ENCODE measurements at places on chromosomes 3 and 15.

GRCh38 chr15:64828985-64829384 lies 3.5 kb upstream of the PIF1 start:
- no peak for DNase-seq

DNA sequence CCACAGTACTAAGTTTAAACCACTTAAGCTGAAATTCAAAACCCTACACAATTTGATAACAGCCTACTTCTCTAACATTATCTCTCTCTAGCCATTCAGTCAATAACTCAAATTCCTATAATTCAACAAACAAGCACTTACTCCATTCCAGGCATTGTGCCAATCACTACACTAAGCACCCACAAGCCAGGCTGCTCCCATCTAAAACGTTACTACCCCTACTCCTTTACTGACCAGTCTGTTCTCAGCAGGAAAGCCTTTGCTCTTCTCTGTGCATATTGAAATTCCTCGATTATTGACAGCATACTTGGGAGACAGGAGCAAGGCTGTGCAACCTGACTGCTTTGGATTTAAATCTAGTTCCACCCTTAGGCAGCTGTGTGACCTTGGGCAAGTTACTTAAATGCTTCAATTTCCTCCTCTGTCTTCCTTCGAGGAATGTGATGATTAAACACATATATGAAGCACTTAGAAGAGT lies 177.2 kb upstream of the THBS1 start:
- DNase-seq: no peak

- no peak for DNase-seq
Measured at GRCh38 chr3:12444582-12445471, 39.5 kb upstream of the TSEN2 start.

- DNase-seq: no peak
Measured at GRCh38 chr15:88605189-88606069, 15.7 kb upstream of the AEN start.

DNA sequence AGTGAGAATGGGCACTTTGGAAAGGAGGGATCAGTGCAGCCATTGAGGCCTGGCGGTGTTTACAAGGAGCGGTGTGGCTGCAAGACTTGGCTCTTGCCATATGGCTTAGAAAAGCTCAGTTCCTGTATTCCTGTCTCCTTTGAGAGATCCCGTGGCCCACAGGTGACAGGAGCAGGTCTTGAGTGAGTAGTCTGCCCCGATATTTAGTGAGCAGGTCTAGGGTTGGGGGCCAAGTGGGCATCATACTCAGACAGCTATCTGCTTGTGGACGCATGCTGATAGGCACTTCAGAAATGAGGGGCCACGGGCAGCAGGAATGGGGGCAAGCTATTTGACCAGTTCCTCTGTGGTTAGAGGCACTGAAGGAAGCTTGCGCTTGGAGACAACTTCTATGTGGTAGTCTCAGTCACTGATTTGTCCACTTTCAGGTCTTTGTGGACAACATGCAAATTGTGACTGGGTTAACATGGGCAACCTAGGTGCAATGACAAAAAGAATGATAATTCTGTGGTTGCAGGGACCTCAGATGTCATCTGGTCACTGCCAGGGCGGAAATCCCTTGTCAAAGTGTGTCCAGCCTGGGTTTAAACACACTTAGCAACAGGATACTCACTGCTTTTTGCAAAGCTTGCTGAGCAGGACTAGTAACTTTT lies 1.1 kb downstream of the TMED3 start:
- DNase-seq: no peak

GRCh38 chr15:47135267-47135666 lies 582.0 kb upstream of the SEMA6D start:
- DNase-seq: no peak

GRCh38 chr3:127675651-127676391 lies 3.1 kb downstream of the ABTB1 start:
- DNase-seq: no peak

GRCh38 chr3:101926594-101927105 lies 77.3 kb downstream of the NFKBIZ start:
- no peak for DNase-seq

- no peak for DNase-seq
Measured at GRCh38 chr15:46713045-46713444, 1004.3 kb upstream of the SEMA6D start.

- DNase-seq: no peak
Measured at GRCh38 chr15:52382647-52383046, 87.0 kb upstream of the MYO5C start.

DNA sequence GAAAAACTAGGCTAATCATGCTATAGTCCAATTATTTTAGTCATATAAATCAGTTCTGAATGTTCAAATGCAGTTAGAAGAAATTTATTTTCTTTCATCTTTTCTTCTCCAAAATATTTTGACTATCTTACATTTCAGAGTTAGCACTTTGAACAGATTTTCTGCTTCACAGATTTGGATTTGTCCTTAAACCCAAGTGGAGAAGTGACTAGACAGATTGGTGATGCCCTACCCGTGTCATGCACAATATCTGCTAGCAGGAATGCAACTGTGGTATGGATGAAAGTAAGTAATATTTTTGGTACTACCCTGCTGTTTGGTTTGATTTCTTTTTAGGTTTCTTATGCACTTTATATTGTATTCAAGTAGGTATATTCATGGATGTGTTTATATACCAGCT lies 178.3 kb downstream of the ALCAM start:
- no peak for DNase-seq

DNA sequence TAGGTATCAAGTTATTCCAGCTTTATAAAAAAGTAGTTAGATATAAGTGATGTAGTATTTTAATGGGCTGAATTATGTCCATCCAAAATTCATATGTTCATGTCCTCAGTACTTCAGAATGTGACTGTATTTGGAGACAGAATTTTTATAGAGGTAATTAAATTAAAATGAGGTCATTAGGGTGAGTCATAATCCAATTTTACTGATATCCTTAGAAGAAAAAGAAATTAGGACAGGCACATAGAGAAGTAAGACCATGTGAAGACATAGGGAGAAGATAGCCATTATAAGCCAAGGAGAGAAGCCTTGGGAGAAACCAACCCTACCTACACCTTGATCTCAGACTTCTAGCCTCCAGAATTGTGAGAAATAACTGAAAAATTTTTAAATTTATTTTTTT lies 30.3 kb downstream of the RAP2B start:
- DNase-seq: no peak

GRCh38 chr15:52738311-52738710 lies 51.8 kb downstream of the ONECUT1 start:
- DNase-seq: no peak

DNA sequence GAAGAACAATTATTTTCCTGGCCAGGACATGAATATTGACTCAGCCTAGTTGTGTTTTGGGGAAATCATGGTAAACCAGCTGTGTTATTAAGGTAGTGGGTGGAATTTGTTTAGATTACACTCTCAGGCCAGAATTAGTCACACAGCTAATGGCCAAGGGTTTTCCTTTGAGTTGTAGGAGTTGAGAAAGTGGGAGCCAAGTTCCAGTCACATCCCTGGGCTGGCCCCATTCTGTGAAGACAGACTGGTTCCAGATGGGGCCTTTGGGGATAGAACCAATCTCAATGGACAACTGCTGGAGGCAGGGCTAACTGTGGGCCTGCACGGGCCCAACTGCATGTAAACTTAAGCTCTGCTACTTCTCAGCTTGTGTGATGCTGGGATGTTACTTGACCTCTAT lies 1.4 kb upstream of the RASL12 start:
- DNase-seq: no peak

GRCh38 chr3:110752307-110752706 lies 319.3 kb upstream of the NECTIN3 start:
- no peak for DNase-seq

DNA sequence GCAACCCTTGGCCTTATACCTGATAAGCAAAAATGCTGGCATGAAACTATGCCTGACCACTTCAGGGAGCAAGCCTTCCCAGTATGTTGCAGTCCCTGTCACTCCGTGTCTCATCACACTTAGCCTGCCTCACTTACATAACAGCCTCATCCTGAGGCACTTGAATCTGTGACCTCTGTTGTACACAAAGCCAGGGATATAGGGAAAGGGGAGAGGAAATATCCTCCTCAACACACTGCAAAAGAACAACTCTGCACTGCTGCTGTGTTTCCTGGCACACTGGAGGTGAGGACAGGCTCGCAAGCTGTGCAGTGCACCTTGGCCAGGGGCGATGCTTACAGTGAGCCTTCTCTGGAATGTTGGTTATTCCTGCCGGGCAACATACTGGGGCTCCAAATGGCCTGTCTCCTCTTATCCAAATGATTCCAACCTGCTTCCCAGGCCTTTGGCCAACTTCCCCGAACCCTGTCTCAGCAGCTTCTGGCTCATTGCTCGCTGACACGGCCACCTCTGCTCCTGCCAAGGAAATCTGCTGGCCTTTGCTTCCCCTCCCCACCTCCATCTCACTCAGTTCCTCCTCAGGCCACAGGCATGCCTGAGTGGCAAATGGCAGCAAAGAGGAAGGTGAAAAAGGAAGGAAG lies 109.2 kb downstream of the CD47 start:
- no peak for DNase-seq

GRCh38 chr3:141575879-141576743 lies 89.3 kb downstream of the RASA2 start:
- no peak for DNase-seq

DNA sequence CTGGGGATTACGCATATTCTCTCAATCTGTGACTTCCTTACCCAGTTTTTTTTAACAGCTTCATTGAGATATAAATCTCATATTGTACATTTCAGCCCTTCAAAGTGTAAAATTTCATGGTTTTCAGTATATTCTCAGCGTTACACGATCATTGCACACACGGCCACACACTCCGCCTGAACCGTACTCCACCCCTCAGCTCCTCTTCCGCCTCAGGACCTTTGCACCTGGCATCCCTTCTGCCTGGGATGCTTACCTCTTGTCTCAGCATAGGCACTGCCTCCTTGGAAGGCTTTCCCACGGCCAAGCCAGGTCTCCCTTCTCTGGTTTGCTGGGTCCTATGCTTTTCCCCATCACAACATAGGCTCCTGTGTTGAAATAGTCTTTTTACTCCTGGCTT lies 57.4 kb upstream of the NR2C2 start:
- DNase-seq: no peak

DNA sequence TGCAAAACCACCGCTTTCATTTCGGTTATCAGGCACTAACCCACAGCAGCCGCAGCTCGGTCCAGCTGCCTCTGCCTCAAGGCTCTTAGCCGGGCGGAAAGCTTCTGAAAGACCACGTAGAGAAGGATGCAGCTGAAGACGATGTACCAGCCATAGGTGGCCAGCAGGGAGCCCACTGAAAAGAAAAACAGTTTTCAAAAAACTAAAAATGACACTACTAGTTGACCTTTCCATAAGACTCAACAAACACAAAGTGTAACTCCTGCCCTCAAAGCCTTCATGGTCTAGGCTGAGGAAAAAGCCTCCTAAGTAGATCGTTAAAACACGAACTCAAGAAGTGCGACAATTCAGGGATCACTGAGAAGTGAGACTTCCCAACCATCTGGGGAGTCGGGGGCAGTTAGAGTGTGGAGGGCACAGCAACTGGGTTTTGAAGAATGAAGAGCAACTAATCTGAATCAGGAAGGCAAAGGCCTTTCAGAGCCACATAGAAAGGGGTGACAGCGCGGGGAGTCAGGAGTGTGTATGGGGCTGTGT lies 716 bp downstream of the SELENOS start:
- no peak for DNase-seq

- DNase-seq: no peak
Measured at GRCh38 chr3:157232141-157232540, 72.2 kb upstream of the CCNL1 start.

- DNase-seq: no peak
Measured at GRCh38 chr15:91783008-91783407, 70.5 kb upstream of the SLCO3A1 start.

All from iPS DF 19.7 (cell line).